ENCODE measurements at places on chromosomes 13 and 19. TPM values are rescaled to one million over a fixed set of nuclear protein-coding genes. Genes with fewer than 3 reads are reported as not detected.

DNA sequence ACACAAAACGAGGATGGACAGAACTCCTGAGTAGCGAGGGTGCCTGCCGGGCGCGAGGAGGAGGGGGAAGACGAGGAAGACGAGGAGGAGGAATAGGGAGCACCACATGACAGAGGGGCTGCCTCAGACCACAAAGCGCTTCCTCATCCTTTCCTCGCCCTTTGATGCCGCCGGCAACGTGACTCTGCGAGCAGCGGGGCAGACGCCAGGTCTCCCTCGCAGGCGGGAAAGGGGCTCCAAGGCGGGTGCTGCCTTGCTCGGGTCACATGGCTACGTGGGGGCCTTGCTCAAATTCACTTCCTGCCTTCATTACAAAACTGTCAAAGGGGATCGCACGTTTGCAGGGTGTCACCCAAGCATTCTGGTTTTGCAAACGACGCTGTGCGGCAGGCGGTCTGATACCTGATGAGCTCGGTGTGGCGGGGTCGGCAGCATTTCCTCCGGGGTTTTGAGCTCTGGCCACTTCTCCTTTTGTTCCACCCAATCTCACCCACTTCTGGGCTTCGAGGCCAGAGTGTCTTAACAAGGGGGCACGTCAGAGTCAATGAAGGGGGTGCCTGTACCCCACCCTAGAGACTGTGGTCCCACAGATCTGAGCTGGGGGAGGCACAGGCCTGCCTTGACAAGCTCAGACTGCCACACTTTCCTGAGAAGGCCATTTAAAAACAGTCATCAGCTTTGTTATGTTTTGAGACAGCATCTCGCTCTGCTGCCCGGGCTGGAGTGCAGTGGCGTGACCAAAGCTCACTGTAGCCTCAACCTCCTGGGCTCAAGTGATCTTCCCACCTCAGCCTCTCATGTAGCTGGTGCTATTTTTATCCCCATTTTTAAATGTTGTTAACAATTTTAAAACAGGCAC is 14.9 kb downstream of the MAP2K2 start:
- DNase-seq: no peak

MCOLN1 gene
- 24.7 TPM for polyA plus RNA-seq

ZNF610 gene
- polyA plus RNA-seq: 15.7 TPM

SHANK1 gene
- 2.0 TPM for polyA plus RNA-seq

SHD gene
- polyA plus RNA-seq: 93.2 TPM
